Sciatic nerve (tissue), 2 donors: ENCODE measurements at places on chromosomes 5 and 9.
A peak's percentile ranks its signal among the peaks of the same experiment; 100 is the strongest.

DNA sequence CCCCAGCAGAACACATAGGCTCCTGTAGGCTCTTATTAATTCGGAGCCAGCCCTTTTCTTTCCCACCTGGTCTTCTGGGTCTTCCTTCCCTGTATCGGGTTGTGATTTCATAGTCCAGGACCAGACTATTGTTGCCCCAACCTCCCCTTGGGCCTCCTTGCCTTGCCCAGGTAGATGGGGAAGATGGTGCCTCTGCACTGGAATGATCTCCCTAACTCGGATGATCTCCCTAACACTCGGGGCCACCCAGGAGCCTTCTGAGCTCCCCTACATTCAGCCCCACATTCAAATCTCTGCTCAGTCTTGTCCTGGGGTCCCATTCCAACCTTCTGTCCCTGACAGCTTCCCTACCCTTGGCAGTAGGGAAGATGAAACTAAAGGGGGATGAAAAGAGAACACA lies 2.7 kb upstream of the IRF1 start:
- peak; percentile 41 for DNase-seq

GRCh38 chr9:88421348-88421747 lies 33.1 kb downstream of the SPIN1 start:
- no peak for DNase-seq

DNA sequence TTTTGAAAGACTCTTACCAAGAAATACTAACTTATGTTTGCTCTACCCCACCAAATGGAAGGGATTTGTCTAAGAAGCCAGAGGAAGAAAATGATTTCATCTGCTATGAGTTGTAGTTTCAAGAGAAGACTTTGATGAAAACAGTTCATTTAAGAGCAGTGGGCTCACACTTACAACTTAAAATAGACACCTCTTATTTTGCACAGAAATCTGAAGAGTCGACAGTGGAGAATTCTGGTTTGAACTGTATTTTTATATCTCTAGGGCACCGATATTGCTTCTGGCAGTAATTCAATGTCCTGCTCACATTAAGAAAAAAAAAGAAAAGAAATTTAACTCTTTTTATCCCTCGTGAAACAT lies 1.9 kb upstream of the DAB2 start:
- DNase-seq: no peak

GRCh38 chr5:58459146-58460001 lies 512 bp downstream of the PLK2 start:
- DNase-seq: no peak

DNA sequence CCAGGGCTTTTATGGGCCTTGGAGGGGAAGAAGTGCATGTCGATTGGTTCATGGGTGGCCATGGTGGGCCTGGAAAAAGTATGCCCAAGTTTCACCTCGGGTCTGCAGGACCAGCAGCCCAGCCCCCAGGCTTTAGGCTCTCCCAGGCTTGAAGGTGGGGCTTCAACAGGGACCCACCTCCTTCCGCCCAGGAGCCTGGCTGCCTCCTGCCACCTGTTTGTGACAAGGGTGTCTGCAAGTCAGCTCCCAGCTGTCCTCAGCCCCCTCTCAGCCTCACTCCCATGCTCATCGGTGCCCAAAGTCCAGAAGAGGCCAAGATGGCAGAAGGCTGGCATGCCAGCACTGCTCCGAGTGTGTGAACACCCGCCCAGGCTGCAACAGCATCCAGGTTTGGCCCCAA lies 1063.2 kb upstream of the ACO1 start:
- no peak for DNase-seq

DNA sequence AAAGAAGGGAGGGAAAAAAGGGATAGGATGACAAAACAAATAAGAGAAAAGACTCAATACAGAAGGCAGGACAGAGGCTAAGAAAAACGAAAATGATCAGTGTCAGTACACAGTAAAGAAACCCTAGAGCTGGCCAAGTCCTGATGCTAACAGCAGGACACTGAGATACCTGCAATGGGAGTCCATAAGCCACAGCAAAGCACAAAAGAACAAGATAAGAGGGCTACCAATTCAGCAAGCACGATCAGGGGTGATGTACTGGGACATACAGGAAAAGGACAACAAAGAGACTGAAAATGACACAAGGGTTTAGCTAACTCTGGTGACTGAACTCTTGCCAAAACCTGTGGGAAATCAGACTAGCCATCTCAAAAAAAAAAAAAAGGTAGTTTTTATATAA lies 1072.6 kb upstream of the COX7C start:
- DNase-seq: no peak

- no peak for DNase-seq
Observed at GRCh38 chr5:40678026-40678425, 1.7 kb upstream of the PTGER4 start.

- no peak for DNase-seq
Observed at GRCh38 chr5:38448568-38449350, 107.7 kb downstream of the LIFR start.

DNA sequence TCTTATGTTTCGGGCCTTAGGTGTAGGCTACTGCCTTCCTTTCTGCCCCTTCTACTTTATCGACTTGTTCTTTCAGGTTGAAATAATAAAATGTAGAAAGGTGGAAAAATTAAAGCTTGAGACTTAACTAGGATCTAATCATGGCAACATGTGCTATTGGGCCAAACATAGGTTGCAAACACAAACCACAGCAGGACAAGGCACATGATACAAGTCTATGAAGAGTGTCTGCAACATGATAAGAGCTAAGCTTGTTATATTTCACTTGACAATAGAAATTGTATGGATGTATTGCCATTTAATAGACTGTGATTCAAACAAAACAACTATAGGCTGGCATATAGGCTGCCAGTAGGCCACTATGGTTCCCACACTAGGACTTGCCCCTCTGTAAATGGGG lies 1.7 kb upstream of the ERAP2 start:
- DNase-seq: no peak

DNA sequence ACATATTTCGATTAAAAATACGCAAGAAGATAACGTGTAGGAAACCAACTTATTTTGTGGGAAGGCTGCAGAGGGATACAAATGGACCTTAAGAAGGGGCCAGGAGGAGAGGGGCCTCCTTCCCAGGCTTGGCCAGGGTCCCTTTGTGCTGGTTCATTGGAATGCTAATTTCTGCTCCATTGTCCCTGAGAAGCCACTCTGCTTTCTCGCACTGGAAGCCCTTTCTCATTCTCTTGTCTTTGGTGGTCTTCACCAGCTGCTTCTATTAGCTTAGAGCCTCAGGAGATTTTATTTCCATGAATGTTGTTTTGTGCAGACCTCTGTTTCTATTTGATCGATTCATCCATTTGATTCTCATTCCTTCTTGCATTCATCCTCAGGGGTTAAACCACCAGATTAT lies 325.4 kb downstream of the TMEM38B start:
- DNase-seq: no peak

- DNase-seq: no peak
Observed at GRCh38 chr9:1962588-1963106, 52.5 kb upstream of the SMARCA2 start.

GRCh38 chr5:98248949-98249348 lies 524.5 kb upstream of the RGMB start:
- DNase-seq: no peak

DNA sequence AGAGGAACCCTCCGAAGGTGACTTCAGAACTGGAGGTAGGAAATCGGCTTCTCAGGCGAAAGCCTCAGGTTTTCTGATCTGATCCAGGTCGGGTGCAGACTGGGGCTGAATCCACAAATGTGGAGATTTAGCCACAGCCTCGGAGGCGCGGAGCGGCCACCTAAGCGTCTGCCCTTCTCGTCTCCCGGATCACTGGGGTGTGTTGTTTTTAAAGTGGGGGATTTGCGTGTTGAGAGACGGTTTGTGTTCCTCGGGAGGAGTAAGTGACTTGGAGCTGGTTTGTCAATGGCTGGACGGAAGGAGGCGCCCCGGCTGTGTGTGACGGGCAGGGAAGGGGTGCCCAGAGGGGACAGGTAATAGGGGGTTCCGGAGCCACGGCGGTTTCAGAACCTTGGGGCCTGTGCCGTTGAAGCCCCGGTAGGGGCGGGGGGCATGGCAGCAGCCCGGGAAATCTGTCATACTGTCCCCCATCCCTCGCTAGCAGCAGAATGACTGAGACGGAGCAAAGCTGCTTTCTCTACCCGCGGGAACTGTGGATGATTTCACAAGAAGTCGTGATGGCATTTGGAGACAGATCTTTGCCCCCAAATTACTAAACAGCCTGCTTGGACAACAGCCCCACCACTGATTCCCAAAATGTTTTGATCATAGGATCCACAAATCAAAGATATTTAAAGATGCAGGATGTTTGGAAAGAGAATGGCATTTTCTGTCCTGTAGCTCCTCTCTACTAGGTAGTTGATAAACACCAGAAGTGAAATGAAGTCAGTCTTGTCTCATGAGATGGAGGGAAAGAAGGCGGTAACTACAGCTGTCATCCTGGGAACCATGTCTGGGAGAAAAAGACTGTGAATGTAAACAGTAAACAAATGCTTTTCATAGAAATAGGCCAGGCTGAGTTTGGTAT lies 216.5 kb downstream of the PDZD2 start:
- peak; percentile 75 for DNase-seq

- no peak for DNase-seq
Observed at GRCh38 chr5:26024774-26025173, 1013.6 kb downstream of the CDH9 start.

GRCh38 chr5:6311568-6312501 lies 66.5 kb downstream of the MED10 start:
- no peak for DNase-seq

DNA sequence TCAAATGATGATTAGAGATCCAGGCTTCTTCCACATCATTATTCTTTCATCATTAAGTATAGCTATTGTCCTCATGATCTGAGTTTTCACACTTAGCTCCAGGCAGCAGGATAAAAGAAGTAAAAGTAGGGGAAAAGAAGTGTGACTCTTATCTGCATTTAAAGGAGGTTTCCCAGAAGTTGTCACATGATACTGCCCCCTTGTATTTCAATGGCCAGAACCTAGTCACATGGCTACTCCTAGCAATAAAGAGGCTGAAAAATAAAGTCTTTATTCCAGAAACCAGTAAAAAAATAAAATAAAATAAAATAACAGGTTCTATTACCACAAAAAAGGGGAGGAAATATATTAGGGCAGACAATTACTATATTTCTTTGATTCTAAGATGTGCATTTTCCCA lies 5.3 kb upstream of the NDUFS4 start:
- DNase-seq: no peak

GRCh38 chr9:33914887-33915628 lies 98.1 kb downstream of the UBE2R2 start:
- no peak for DNase-seq

GRCh38 chr9:137084526-137084925 lies 2.3 kb upstream of the MAN1B1 start:
- no peak for DNase-seq

- no peak for DNase-seq
Observed at GRCh38 chr9:132506977-132507669, 75.3 kb upstream of the BARHL1 start.

DNA sequence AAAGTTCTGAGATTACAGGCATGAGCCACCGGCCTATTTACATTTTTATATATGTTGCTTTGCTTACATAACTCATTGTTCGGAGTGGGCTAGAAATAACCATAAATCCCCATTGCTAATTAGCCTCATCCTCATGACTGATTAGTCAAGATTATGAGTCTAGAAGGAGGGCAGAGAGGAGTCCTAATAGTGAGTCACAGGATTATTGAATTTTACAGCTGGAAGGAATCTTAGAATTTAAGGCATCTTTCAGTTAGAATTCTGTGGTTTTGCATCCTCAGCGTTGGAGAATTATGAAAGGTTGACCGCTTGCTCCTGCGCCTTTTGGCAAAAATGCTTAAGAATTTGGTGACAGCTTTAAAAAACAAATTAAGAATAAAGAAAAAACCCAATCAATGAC lies 2.6 kb upstream of the PBX3 start:
- no peak for DNase-seq

GRCh38 chr5:163434401-163434866 lies 3.0 kb upstream of the CCNG1 start:
- no peak for DNase-seq

- no peak for DNase-seq
Observed at GRCh38 chr5:134255418-134256150, 29.7 kb upstream of the PPP2CA start.

- no peak for DNase-seq
Observed at GRCh38 chr5:8520917-8521316, 652.0 kb downstream of the MTRR start.
